Stimulated activated CD8-positive, alpha-beta memory T cell treated with anti-CD3 and anti-CD28 coated beads, Interleukin-4, amount 100 ng/mL, for 1 hour (primary cell): ENCODE measurements at places on chromosomes 3 and 15.

DNA sequence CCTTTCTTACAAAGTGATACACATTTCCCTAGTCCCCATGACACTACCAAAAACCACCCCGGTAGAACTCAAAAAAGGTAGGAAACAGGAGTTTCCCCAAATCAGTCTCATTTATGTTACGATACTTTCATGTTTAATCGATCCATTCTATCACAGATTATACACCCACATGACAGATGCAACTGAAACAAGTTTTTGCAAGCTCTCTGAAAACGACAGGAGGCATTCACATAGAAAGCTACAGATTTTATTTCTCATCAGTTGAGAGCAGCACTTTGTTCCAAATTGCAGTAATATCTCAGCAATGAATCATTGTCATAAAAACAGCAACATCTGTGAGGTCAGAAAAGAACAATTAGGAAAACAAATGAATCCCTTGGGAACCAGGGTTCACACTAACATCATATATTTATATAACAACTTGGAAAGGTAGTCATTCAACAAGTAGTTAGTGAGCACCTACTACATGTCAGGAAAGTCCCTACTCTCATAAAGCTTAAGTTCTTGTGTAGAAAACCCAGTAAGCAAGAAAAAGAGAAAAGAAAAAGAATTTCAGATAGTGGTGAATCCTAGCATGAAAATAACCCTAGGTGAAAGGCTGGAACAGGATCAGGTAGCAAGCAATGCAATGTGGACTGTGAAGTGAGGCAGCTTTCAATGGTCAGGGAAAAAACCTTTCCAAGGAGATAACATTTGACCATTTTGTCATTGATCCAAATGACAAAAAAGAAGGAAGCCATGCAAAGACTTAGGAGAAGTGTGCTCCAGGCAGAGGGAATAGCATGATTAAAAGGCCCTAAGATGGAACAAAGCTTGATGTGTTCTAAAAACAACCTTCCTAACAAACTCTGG, 8.3 kb downstream of the PLD1 start:
- no peak for DNase-seq

DNA sequence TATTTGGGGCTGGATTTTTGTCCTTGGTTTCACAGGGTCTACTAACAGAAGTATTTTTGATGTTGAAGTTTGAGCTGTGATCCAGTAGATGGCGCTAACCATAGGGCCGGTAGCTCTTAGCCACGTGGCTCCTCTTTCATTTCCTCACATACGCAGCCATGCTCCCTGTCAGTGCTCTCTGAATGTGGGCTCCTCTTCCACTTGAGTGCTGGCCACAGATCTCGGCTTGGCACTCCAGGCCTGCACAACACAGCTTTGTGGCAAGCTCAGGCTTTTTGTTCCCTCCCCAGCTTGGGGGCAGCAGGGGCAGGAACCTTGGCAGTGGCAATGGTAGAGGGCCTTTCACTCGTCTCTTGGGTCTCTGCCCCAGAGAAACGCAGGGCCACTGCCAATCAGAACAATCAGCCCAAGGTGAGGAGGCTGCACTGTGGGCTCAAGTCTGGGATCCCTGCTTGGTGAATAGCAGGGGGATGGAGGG, 18.6 kb upstream of the DNAAF4 start:
- DNase-seq, result no peak

GRCh38 chr15:63023351-63023945, 19.1 kb upstream of the TPM1 start:
- DNase-seq, result no peak

- DNase-seq, result no peak
Measured at GRCh38 chr3:175495331-175495730, 636.2 kb downstream of the NAALADL2 start.

GRCh38 chr3:129409541-129409940, 18.9 kb downstream of the EFCAB12 start:
- DNase-seq, result no peak

DNA sequence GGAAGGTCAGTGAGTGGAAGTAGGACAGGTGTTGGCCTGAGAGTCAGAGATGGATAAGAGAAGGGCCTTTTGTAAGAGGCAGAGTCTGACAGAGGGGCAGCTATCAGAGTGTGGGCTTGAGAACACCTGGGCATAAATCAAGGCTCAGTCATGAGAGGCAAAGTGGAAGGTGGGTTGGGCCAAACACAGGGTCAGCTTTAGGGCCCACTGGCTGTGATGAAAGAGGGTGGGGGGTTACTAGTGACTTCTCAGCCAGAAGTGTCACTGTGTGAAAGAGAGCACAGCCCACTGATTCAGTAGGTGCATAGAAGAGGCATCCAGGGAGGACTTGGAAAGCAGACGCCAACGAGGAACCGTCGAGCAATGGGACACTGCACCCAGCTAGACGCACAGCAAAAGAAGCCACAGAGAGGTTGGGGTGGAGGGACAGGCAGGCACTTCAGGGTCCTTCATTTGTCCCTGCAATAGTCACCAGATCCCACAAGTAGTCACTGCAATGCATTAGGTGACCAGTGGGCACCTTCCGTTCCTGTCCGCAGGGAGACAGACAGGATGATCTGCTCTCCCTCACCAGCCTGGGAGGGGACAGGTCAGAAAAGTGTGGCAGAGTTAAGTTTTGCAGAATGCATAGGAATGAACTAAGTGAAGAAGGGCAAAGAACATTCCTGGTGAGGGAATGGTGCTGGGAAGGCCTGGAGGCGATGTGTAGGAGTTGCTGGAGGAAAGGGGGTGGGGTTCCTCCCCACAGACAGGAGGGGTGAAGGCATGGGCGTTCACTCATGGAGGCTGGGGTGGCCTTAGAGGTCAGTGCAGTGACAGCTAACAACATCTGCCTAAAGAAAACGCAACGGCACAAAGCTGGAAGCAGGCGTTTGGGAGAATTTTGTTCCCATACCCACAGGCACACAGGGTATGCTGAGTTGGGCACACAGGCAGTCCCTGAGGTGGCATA, 36.3 kb downstream of the MESD start:
- no peak for DNase-seq

- DNase-seq, result no peak
Measured at GRCh38 chr15:66169023-66169422, 84.5 kb downstream of the MEGF11 start.

DNA sequence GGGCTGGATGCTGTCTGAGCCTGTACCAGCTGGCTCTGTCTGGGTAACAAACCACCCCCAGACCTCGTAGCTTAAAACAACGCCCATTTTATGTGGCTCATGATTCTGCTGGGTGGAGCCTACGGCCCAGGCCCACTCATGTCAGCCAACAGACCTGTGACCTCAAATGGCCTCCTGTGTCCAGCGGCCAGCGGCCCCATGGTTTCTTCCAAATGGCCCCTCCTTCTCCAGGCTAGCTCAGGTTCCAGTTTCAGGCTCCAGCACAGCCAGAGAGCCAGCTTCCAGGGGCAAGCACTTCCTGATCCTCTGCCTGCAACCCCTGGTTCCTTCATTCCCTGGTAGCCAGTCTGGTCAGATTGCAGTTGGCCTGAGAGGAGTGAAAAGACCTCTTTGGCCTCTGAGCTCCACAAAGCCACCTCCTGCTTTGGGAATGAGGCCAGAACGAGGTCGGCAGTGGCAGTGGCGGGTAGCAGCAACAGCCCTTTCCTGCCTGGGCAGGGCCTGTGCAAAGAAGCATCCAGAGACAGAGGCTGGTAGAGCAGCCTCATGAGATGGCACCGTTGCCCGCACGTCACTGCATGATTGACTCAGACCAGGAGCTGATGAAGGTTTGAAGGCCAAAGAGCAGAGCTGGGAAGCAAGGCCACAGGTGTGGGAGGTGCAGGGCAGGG, 21.0 kb upstream of the PLXNA1 start:
- no peak for DNase-seq

DNA sequence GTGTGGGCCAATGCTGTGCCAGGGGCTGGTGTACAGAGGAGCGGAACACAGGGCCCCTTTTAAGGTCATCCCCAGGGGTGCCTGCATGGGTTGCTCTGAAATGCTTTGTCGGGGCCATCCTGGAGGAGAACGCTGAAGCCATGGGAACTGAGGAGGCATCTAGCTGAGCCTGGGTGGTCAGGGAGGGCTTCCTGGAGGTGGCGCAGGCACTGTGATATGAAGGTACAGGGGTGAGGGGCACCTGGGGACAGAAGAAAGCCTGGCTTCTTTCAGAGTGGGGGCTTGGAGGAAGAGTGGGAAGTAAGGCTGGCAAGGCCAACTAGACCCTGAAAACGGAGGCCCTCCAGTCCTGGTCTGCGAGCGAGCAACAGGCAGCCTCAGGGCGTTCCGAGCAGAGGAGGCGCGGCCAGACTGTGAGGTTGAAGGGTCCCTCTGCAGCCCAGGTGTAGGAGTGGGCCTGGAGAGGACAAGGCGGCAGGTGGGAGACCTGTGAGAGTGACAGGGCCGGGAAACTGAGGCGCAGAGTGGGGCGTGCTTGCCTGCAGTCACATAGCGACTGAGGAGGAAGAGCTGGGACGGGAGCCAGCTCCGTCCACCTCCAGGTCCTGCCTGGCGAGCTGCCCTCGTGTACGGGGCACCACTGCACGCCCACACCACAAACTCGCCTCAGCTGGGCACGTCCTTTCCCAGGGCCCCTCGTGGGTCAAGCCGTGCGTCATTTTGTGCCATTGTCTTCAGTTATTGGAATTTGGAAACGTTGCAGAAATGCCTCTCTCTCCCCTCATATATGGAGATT, 4.1 kb downstream of the FBLN2 start:
- no peak for DNase-seq

DNA sequence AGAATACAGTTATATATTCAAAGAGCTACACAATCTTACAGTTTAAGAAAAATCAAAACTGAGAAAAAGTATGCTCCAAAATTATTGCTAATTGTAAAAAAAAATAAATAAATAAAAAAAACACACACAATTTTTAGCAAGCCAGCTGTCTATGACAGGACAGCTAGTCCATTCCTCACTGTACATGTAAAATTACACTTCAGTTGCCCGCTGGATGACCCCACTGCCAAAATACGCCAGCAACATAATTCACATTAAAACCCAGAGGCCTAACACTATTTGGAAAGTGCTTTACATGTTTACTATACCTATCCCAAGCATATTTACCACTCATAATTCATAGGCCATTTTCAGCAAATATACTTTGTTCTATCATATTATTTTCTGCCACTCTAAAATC, 5.8 kb downstream of the MYO9A start:
- no peak for DNase-seq

DNA sequence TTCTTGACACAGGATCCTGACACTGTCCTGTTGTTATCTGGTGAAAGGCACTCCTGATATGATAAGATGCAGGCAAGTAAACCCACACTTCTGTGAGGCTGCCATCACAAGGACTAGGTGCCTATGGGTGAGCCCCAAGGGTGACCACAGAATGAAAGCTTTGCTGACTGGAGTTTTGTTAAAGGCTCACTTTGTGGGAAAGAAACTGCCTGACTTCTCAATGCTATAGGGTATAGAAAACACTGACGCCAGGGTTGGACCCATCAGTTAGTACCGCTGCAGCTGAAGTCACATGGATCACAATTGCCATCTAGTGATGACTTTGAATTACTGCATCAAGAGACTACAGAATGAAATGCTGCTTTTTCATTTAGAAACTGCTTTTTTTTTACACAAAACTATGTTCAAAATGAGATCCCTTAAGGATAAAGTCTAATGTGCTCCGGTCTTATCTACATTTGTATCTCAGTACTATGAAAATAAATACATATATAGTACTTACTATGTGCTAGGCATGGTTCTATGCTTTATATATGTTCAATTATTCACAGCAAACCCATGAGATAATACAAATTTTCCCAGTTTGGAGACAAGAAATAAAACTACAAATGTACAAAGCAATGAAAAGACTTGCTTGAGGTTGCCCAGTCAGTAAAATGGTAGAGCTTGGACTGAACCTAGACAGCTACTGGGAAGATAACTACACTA, 64.2 kb upstream of the CMSS1 start:
- DNase-seq, result no peak

DNA sequence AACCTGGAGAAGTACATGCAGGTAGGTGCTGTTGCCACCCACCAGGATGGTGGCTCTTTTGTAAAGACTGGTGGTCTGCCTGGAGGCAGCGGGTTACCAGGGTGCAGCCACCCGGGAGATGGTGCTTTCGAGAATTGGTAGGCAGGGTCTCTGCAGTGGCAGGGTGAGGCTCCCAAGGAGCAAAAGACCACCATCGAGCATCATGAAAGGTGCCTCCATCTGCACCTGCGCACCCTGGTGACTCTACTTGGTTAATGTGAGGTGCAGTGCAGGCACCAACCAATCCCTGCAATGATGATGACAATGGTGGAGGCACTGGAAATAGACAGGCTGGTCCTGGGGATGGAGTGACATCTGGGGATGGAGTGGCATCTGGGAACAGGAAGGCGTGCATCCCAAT, 236.7 kb downstream of the ADAMTS17 start:
- no peak for DNase-seq

DNA sequence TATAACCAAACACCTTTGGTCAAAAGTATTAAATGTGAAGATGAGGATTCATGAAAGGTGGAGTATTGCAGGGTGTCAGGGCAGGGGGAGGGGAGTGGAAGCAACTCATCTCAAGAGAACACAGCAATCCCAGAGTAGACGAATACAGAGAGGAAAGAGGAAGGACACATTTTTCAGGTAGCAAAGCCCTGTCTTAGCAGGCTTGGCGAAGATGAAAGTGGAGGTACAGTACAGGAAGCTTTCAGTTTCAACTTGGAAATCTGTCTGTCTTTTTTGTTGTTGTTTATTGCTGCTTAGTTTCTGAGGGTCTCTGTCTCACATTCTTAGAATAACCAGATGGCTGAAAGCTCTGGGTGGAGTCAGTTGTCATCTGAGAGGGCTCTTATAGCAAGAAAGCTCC, 80.8 kb upstream of the GPR149 start:
- no peak for DNase-seq

DNA sequence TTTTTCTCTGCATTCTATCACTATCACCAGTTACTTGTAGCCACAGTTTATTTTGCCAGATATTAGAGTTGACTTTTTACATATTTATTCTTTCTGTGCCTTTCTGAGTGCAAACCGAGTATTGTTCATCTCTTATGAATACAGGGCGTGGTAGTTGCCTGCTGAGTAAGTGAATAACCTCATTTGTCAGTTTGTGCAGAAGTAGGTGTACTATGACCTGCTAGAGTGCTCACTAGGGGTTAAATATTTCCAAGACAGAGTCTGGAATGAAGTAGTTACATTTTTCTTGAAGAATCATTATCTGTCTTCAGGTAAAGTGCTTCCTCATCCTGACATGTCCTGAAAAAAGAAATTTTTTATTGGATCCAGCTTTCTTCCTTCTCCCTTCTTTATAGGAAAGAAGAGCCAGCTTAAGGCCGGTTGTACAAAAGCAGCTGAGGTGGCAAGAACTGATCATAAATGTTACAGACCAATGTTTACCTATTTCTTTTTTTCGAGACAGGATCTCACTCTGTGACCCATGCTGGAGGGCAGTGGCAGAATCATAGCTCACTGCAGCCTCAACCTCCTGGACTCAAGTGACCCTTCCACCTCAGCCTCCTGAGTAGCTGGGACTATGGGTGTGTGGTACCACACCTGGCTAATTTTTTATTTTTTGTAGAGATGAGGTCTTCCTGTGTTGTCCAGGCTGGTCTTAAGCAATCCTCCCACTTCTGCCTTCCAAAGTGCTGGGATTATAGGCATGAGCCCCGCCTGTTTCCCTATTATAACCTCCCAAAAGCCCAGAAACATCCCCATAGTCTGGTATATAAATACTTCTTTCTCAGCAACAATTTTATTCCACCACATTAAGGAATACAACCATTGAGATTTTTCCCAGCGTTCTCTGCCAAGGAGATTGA, 182.5 kb downstream of the TPRG1 start:
- DNase-seq, result no peak
